ENCODE measurements at places on chromosomes 12 and 14.

DNA sequence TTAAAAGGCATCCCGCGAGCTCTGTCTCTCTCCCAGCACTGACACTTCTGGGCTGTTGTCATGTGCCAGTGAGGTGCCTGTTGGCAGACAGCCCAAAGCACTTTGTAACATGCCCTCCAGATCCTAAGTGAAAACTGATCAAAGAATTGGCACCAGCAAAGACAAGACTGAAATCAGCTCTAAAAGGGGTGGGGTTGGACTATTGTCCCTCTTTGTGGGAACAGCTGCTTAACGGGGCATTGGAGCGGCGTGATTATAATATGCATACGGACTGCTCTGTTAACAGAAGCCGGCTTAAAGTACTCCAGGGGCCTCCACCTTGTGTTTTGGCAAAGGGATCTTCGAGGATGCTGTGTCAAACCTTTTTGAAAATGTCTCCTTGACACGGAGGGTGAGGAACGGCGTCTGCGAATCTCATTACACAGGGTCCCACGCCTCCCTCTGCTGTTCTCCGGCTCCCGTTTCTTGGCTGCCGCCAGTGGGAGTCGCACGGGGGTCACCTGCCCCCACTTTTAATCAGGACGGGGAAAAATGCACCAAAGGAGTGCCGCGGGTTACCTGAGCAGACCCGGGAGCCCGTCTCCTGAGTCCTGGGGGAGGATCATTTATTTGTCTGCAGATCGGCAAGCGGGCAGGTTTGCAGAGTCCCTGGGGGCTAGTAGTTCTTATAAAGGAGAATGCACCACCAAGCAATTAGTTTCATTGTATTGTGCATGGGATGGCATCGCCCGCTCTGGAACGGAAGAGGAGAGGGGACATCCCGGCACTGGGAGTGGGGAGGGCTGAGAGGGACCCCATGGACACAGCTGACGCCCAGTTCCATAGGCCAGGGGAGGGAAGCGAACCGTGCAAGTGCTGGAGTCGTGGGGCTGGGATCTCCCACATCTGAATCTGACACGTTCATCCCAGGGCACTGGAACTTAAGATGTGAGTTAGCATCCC, 44.3 kb downstream of the SPRING1 start:
- DNase-seq = no peak

- DNase-seq = no peak
These were observed 664.1 kb downstream of the NOVA1 start for GRCh38 chr14:25933731-25934130.

DNA sequence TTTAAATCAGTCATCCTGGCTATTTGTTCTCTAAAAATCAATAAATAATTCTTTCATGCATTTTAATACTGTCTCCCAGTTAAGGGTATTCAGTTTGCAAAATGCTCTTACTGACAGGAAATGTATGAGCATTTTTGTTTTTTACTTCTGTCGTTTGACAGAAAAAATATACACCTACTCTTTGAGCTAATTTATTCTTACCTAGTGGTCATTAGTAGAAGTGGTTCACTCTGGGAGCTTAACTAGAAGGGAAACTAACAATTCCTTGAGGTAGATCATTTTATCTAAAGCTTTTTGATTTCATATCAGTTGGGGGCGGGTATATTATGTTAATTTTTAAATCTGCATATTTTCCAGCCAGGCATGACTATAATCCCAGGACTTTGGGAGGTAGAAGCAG, 33.8 kb upstream of the PAPLN start:
- no peak for DNase-seq

DNA sequence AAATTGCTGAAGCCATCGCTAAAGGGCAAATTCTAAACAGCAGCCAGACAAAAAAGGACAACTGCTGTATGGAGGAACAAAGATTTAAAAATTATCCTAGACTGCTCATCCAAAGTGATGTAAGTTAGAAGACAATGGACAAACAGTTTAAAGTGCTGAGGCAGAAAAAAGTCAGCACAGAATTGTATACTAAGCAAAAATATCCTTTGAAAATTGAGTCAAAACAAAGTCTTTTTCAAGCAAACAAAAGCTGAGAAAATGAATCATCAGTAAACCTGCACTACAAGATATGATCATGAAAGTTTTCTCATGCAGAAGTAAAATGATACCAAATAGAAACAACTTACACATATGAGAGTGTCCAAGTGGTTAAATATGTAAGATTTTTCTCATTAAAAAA, 43.6 kb downstream of the EML5 start:
- no peak for DNase-seq

GRCh38 chr14:101075801-101076413, 172.4 kb upstream of the RTL1 start:
- no peak for DNase-seq

GRCh38 chr12:15880721-15881120, 1.5 kb upstream of the STRAP start:
- DNase-seq = no peak

GRCh38 chr14:102182190-102182589, 42.5 kb downstream of the WDR20 start:
- DNase-seq = peak; percentile 85

DNA sequence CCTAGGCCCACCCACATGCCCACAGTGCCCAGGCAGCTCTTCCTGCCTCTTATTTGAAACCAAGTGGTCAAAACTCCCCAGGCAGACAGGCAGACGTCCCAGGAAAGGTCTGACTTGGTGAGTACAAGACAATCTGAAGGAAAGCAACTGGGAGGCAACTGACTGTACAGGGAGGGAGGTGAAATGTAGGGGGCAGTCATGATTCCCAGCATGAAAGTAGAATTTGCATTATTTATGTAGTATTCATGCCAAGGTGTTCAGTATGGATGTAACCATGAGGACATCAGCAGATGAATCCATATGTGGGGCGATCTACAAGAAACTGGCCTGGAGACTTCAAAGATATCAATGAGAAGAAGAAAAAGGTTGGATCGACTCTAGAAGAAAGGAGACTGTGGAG, 46.1 kb downstream of the SLC24A4 start:
- no peak for DNase-seq

- no peak for DNase-seq
These were observed 1.4 kb downstream of the NR4A1 start for GRCh38 chr12:52052468-52053186.

DNA sequence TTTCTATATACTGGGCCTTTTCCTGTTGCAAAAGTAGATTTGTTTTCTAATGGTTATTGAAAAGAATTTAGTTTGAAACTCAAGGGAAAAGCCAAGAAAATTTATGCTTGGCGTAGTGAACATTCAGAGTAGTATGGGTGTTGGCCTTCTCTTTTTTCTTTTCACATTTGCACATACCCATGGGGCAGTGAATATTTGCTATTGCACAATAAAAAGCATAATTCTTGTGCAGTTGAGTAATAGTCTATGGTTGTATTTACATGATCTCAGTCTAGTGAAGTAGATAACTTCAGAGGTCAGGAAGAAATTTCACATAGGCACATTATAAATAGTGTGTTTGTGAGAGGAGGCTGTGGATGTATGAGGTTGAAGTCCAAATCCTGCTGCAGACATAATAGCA, 158.1 kb downstream of the FLRT2 start:
- DNase-seq = no peak

DNA sequence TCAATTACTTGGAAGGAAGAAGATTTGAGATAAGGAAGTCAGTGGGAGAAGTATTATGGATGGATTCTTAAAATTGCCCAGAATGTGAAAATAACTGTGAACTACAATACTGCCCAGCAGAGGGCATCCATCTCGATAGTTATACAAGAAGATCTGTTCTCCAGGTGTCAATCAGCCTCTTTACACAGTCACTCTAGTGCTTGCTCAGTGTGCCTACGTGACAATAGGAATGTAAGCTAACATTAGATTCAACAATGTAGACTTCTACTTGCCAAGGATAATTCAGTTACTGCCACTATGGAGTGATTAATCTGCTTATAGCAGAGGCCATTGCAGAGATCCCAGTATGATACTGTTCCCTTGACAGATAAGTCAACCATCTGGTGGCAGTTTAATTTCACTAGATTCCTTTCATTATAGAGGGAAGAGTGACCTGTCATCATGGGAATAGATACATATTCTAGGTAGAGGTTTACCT, 10.6 kb upstream of the MAP4K5 start:
- DNase-seq = peak; percentile 61

DNA sequence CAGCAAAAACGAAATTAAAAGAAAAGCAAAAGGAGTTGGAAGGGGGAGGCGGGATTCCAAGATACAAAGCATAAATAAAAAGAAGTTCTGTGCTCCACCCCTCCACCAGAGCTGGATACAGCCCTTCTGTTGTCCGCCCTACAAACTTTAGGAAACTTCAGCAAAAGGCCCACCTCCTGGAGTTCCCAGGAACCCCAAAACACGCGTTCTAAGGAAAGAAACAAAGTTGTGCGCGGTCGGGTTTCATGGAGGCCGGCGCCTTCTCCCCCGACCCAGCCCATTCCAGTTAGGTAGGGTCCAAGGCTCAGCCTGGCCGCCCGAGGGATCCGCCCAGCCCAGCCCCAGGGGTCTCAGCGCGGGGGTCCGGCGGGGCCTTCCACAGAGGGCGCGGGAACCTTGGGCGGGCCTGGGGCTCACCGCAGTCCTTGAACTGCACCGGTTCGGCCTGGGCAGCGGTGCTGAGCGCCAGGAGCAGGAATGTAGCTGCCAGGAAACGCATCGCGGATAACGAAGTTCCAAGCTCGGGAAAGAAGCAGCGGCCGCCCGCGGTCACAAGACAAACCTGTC, at the start of gene NPC2:
Gene NPC2, minus strand, starts transcription at position 530 of the 567 bp plus-strand sequence. Its CDS starts 31 bp downstream, at position 499.
- DNase-seq = peak; percentile 7

- peak; percentile 20 for DNase-seq
These were observed 114.0 kb downstream of the PRMT8 start for GRCh38 chr12:3604748-3605586.

DNA sequence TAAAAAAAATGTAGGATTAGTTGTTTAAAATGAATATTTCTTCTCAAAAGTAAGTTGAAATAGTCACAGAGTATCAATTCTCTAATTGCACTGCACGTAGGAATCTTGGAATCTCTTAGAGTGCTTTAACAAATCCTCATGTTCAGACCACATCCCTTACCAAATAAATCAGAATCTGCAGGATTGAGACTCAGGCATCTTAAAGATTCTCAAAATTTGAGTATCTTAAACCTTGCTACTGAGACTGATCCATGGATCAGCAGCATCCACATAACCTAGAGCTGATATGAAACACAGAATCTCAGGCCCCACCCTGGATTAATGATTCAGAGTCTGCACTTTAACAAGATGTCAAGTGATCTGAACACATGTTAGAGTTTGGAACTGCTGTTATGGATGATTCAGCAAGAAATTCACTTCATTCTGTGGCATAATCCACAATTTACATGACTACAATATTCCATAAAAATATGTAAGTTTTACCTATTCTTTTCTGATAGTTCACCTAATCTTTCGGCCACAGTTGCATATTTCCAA, 58.7 kb downstream of the ADAMTS20 start:
- no peak for DNase-seq

DNA sequence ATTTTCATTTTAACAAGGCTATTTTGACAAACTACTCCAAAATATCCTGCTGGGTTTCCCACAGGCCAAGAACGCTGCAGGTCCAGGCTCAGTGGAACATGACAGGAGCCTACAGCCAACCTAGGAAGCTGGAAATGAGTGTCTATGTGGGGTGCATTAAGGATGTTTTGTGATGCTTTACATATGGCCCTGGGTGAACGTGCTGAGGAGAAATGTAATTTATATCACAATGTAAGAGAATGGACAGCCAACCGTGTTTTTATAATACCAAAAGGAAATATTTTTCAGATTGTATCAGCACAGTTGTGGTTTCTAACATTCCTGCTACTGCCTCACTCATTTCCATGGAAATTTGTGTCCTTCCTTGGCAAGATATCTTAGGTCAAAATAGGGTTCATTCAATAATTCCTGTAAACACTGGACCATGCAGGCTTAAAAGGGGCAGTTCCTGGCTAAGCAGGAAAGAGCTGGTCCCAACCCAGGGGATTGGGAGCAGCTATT, 51.5 kb downstream of the ST8SIA1 start:
- peak; percentile 92 for DNase-seq

DNA sequence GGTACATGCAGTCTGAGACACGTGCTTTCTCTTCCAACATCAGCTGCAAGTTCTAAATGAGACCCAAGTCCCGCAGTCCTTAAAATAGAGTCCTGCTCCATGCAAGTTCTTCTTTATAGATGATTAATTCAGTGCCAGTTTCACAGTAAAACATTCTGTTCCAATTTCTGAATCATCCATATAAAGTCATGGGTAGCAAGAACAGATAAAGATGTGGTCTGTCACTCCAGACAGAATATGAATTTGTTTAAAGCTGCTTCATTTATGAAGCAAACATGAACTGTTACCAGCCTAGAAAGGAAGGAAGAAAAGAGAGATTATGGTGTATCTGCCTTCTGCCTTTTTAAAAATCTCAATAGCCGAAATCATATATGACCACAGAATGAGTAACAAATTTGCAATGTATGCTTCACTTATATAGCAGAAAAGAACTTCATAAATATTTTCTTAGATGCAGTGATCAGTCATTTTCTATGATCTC, 83.3 kb downstream of the KITLG start:
- DNase-seq = peak; percentile 31

GRCh38 chr12:131754184-131754583, 43.3 kb downstream of the SFSWAP start:
- DNase-seq = no peak

DNA sequence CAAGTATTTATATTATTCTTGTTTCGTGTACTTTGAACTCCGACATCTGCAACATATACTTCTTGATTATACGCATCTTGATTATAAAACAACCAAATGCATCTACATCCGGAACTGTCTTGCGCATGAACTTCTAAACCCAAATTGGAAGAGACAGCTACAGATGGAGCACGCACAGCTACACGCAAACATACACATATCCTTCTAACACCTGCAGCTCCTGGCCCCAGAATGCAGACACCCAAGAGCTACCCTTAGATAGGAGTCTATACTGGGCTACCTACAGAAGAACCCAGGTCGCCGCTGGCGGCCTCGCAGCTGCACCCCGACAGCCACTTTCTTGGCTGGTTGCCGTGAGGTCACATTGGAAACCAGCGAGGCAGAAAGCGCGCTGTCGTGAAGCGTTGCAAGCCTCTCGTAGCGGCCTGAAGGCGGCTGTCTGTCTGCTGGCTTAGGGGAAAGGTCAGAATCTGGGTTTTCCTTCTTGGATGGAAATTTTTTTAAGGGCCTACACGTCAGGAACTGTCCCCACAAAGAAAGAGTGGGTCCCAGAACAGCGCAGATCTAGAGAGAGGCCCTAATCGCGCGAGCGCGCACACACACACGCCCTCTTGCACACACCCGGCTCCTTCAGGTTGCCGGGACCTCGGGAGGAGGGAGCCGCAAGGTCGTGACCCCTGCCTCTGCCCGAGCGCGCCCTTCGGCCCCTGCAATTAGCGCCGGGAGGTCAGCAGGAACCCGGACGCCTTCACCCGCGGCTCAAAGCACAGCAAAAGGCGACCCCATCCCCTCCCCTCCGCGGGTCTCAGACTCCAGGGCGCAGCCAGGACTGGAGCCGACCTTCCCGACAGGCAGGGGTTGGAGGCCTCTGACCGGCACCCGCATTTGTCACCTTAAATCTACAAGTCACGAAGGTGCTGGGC, 17.0 kb downstream of the TBX3 start:
- DNase-seq = peak; percentile 68
